ENCODE measurements at places on chromosomes 1 and 21.

- DNase-seq, result no peak
Measured at GRCh38 chr1:109832945-109833344, 69.2 kb upstream of the EPS8L3 start.

DNA sequence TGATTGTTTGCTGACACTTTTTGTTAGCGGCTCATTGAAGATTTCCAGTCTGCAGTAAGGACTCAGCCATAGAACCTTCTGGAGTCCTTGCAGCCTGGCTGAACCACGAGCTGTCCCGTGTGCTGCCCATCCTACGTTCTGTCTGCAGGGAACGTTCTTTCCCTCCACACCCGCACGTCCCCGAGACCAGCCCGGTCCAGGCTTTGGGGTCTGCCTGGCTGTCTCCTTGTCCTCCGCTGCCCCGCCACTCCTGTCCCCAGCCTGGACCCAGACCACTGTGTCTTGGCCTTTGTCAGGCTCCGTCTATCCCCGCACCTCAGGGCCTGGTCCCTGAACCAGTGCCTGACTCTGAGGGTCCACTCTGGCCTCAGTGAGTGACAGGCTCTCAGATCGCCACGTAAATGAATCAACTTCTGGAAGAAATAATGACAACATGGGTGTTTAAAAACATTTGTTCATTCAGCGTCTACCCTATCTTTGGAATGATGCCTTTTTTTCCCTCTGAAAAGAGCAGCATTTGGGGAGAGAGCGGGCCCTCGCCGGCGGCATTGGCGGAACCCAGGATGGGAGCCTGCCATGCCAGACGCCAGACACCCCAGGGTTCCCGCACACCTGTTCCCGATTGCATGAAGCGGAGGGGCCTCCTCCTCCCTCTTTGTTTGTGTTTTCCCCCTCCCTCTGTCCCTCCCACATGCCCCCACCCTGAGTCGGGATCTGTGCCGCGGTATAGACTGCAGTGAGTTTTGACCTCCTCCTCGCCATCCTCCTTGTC is 43.9 kb upstream of the C1orf174 start:
- no peak for DNase-seq

DNA sequence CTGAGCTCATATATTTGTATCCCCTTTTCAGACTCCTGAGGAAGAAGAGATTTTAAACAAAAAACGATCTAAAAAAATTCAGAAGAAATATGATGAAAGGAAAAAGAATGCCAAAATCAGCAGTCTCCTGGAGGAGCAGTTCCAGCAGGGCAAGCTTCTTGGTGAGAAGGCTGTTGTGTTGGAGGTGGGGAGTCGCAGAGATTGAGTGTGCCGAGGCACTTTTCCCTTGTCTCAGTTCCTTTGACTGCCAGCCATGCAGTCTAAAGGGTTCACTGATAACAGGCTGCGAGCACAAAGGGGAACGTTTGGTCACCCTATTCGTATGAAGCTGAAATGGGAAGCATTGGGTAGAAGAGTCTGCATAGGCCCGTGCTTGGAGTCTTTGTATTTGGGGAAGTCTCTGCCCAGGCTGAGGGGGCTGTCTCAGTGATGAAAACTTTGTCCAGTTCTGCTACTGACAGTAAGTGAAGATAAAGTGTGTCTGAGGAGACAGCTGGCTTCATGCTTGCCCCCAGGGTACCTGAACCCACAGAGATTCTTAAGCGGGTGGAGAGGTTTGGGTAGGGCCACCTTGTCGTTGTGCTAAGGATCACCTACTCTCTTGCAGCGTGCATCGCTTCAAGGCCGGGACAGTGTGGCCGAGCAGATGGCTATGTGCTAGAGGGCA is 2.8 kb downstream of the RPS8 start:
- no peak for DNase-seq

DNA sequence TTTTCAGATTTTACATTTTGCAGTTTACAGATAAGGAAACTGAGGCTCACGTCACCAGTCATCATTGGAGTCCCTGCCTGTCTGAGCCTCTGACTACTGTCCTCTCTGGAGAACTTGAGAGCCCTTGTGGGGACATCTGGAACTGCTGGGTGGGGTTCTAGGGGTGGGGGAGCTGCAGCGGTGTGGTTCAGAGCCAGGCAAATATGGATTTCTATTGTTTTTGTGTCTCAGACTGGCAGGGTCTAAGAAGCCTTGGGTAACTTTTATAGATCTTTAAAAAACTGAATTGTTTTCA is 46.9 kb downstream of the IER5 start:
- DNase-seq, result no peak

DNA sequence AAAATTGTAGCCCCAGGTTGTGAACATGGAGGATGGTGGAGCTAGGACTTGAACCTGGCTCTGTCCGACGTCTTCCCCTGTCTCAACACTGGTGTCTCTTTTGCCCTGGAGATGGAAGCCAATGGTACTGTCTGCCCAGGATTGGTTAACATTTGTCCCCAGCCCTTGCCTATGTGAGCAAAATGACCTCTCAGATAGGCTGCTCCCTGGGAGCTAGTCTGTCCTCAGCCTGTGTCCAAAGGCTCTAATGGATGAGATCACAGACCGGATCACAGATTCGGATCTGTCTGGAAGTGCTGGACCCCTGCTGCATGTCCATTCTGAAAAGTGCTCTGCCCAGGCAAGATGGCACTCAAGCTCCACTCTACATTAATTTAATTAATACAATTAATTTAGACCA is 394.4 kb upstream of the VAMP3 start:
- no peak for DNase-seq

DNA sequence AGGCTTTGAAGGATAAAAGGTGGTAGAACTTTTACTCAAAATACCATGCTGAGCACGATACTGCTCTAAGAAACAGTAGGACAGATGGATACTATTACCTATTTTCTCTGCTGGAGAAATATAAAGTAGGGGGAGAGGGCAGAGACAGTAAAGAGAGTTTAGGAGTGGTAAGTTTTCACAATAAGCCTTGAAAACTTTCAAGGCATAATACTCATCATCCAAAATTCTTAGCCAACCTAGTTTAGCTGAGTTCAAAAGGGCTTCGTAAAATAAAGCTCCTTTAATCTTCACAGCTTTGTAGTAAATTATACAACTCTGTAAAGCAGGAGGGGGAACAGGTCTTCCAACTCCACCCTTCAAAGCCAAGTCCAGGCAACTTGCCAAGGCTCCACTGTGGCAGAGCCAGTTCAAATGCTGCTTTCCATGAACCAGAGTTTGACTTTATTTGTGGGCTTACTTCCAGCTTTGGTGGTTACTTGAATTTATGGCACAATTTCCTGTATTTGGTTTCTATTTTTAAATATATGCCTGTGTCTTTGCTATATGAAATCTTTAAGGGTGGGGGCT is 15.5 kb downstream of the TEX38 start:
- no peak for DNase-seq

DNA sequence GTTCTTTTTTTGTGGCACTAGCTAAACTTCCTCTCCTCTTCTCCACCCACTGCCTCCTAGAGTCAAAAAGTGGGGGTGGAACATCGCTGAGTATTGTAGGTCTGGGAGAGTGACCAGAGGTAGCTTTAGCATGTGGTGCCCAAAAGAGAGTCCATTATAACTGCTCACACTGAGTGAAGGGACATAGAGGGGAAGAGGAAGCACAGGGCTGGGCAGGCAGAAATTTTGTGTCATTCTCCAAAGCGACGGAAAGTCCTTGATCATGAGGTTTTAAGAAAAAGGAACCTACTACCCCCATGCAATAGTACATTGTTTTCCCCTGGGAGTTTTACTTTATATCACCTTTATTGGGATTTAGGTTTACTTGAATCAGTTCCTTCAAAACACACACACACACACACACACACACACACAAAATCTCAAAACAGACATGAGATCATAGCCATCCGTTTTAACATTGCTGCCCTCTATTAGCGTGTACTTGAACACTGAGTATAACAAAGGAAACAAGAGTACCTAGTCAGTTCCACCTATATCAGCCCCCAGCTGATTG is 4.1 kb downstream of the CD84 start:
- no peak for DNase-seq

- DNase-seq, result no peak
Measured at GRCh38 chr1:16677552-16678431, 11.0 kb upstream of the RNU1-3 start.

GRCh38 chr1:7561331-7561921 is 209.7 kb upstream of the VAMP3 start:
- no peak for DNase-seq

- DNase-seq, result no peak
Measured at GRCh38 chr1:115314092-115314491, 24.0 kb downstream of the NGF start.

DNA sequence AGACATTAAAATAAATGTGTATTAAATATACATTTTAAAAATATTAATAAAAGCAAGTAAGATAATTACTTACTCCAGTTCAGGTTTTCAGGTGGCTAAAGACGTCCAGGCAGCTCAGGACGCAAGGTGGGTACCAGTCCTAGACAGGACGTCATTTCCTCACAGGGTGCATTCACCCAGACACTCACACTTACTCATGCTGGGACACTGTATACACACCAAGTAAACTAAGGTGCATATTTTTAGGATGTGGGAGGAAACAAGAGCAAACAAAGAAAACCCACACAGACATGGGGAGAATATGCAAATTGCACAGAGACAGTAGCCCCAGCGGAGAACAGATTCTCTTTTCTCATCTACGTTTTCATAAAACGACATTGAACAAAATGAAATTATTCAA is 457.9 kb downstream of the BRINP3 start:
- DNase-seq, result no peak

DNA sequence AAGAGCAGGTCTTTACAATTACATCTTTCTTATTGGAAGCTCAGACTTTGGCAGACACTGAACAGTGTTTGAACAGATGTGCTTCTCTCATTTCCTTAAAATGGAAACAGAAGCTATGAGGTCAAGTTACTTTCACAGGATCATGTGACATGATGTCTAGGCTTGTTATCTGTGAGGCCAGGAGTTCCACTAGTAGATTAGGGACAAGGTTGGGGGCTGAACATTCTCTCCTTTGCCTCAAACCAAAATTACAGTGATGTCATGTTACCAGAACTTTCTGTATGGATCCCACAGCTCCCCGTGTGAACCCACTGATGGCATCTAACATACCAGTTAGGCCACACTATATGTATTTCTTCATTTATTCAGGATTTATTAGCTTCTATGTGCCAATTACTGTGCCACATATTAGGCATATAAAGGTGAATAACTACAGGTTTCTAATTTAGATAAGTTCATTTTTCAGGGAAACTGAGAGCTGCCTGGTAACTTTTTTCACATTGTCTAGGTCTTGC is 6.0 kb downstream of the DYNLT5 start:
- peak; percentile 39 for DNase-seq

DNA sequence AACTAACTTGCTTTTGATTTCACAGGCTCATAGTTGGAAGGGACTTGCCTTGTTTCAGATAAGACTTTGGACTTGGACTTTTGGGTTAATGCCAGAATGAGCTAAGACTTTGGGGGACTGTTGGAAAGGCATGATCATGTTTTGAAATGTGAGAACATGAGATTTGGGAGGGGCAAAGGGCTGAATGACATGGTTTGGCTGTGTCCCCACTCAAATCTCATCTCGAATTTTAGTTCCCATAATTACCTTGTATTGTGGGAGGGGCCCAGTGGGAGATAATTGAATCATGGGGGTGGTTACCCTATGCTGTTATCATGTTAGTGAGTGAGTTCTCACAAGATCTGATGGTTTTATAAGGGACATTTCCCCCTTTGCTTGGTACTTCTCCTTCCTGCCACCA is 222.1 kb downstream of the GRIK1 start:
- DNase-seq, result no peak

Data from forelimb muscle (tissue), 1 donor.